ENCODE measurements at places on chromosomes 7 and 10. TPM values are rescaled to one million over a fixed set of nuclear protein-coding genes. Genes with fewer than 3 reads are reported as not detected.

SPAG6 gene
- polyA plus RNA-seq = 0.27 TPM

AFAP1L2 gene
- polyA plus RNA-seq = 7.7 TPM

GNGT1 gene
- polyA plus RNA-seq = not detected

ADAM22 gene
- polyA plus RNA-seq = not detected

MCU gene
- polyA plus RNA-seq = 45.0 TPM

PAPOLB gene
- polyA plus RNA-seq = 0.03 TPM

GPER1 gene
- polyA plus RNA-seq = 0.54 TPM

EPHB6 gene
- polyA plus RNA-seq = 26.2 TPM

PTPRE gene
- 21.0 TPM for polyA plus RNA-seq

NPC1L1 gene
- polyA plus RNA-seq = 39.9 TPM

GRB10 gene
- 20.8 TPM for polyA plus RNA-seq

JMJD1C gene
- polyA plus RNA-seq = 50.5 TPM

SORBS1 gene
- polyA plus RNA-seq = 35.5 TPM

NRP1 gene
- polyA plus RNA-seq = 3.0 TPM

TFPI2 gene
- polyA plus RNA-seq = 0.60 TPM

NUDT13 gene
- 1.9 TPM for polyA plus RNA-seq

TWIST1 gene
- 0.72 TPM for polyA plus RNA-seq

SORCS1 gene
- under 0.01 TPM for polyA plus RNA-seq

PRSS1 gene
- 28.2 TPM for polyA plus RNA-seq

DNAJC1 gene
- polyA plus RNA-seq = 20.6 TPM

HDAC9 gene
- polyA plus RNA-seq = 2.7 TPM

OR6V1 gene
- not detected for polyA plus RNA-seq

ATRNL1 gene
- not detected for polyA plus RNA-seq

OIT3 gene
- polyA plus RNA-seq = 0.07 TPM

Data from small intestine (tissue), 16 donors.